Heart right ventricle (tissue), 16 donors: ENCODE measurements at places on chromosomes 6 and 20. TPM values are rescaled to one million over a fixed set of nuclear protein-coding genes. Genes with fewer than 3 reads are reported as not detected.

GRCh38 chr6:167719920-167720319, 106.8 kb upstream of the AFDN start:
- H3K36me3 ChIP-seq: no peaks in the 10 kb centered on the region
- H3K4me3 ChIP-seq: no peak overlapping the region
- H3K27ac ChIP-seq: no peak overlapping the region
- no peaks in the 10 kb centered on the region for H3K27me3 ChIP-seq
- H3K4me1 ChIP-seq: peaks cover 3% of the 10 kb centered on the region

GRCh38 chr6:45513213-45513618, 135.5 kb upstream of the SUPT3H start:
- no peak overlapping the region for H3K27ac ChIP-seq
- no peak overlapping the region for H3K4me3 ChIP-seq
- H3K4me1 ChIP-seq: no peaks in the 10 kb centered on the region
- no peaks in the 10 kb centered on the region for H3K36me3 ChIP-seq

- no peak overlapping the region for H3K27ac ChIP-seq
- no peaks in the 10 kb centered on the region for H3K27me3 ChIP-seq
- no peak for DNase-seq
- H3K4me3 ChIP-seq: no peak overlapping the region
- H3K36me3 ChIP-seq: no peaks in the 10 kb centered on the region
Observed at GRCh38 chr6:2920671-2921112, 17.6 kb upstream of the SERPINB9 start.

The GPR6 gene
- not detected for total RNA-seq

DNA sequence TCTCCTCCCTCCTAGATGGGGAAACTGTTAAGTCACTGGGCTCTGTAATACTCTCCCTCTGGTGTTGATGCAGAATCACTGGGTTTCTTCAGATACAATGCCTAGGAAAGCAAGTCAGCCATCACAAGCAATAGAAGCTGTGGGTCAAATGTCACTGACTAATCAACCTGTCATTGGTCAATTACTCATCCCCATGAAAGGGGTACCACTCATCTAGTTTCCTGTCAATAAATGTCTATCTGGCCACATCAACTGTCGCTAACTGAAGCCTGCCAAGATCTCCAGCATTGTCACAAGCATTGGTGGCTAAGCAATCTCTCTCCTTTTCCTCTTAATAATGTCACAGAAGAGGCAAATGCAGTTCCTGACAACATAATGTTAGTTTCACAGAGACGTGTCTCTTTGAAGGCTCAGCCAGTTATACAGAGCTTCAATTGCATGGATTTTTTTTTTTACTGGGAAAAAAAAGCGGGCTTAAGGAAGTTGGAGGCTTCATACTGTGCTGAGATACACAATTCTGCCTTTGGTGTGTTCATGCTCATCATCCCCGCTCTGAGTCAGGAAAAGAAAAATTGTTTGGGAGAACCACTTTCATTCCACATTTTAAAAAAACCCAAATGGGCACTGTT, 355.9 kb downstream of the BTBD9 start:
- H3K36me3 ChIP-seq: no peaks in the 10 kb centered on the region
- no peak overlapping the region for H3K27ac ChIP-seq
- DNase-seq: no peak

DNA sequence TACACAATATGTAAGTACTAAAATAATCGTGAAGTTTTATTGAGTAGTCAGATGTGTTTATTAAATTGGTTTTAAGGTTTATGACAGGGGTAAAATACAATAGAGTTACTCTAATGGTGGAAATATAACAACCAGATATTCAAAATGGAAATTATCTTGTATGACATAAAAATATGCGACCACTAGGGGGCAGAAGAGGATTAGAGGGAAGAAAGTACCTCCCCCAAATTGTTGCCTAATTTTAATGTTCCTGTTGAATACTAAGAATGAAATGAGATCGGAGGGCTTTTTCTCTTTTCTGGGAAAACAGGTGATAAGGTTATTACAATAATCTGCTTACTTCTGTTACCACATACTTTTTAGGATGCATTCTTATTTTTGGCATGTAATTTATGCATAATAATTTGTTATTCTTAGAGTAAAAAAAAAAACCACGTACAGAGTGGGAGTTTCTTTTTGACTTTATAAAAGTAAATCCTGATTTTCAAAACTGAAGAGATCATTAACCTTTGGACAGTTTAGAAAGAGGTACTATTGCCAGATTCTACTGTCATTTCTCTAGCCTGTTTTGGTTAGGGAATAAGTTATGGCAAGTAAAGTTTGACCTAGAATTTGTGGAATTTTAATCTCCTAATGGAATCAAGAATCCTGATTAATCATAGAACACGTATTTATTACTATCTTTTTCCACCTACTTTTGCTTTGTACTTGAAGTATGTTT, 159.2 kb downstream of the CD109 start:
- DNase-seq: peak; percentile 42
- peak overlapping the region; percentile 8 for H3K27ac ChIP-seq
- no peaks in the 10 kb centered on the region for H3K36me3 ChIP-seq
- H3K4me3 ChIP-seq: no peak overlapping the region

GRCh38 chr6:170276369-170277057, 14.4 kb downstream of the DLL1 start:
- DNase-seq: peak; percentile 89
- H3K4me1 ChIP-seq: peaks cover 65% of the 10 kb centered on the region
- H3K36me3 ChIP-seq: no peaks in the 10 kb centered on the region
- no peaks in the 10 kb centered on the region for H3K27me3 ChIP-seq
- H3K27ac ChIP-seq: peak overlapping the region; percentile 79
